ENCODE measurements at places on chromosomes 12 and 14.

GRCh38 chr12:132528564-132529106, 38.7 kb downstream of the FBRSL1 start:
- no peak for DNase-seq

GRCh38 chr14:66540038-66540437, 32.1 kb downstream of the GPHN start:
- no peak for DNase-seq

- no peak for DNase-seq
Observed at GRCh38 chr14:77526266-77526665, 27.6 kb upstream of the ISM2 start.

DNA sequence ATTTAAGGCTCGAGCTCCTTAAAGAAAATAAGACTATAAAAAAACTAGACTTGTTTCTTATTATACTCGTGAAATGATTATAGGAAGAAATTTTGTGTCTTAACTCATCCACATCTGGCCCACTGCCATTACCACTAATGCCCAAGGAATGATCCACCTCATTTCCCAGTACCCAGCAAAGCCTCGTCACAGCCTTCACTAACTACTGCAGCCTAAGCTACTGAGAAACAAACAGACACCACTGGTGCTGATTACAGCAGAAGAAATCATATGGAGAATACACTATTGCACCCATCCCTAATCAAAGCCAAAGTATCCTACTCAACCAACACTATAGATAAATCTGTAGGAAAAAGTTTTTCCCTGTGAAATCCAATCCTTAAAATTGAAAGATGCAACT, 205.3 kb upstream of the NAV3 start:
- DNase-seq, result no peak

DNA sequence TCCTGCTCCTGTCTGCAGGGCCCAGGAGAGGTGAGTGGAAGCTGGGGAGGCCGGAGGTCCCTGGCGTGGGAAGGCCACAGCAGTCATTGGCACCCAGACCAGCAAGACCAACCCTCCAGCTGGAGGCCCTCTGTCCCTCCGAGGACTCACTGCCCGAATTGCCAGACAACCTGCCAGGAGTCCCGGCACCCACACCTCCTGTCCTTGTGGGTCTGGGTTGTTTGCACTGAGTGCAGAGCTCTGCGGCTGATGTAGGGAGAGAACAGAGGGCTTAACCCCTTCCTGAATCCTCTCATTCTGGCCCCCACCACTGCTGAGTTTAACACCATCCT, 204.9 kb downstream of the KIF26A start:
- no peak for DNase-seq

GRCh38 chr12:92912052-92912451, 17.0 kb downstream of the EEA1 start:
- no peak for DNase-seq

- DNase-seq, result no peak
Observed at GRCh38 chr14:102551995-102552705, 40.3 kb upstream of the RCOR1 start.

DNA sequence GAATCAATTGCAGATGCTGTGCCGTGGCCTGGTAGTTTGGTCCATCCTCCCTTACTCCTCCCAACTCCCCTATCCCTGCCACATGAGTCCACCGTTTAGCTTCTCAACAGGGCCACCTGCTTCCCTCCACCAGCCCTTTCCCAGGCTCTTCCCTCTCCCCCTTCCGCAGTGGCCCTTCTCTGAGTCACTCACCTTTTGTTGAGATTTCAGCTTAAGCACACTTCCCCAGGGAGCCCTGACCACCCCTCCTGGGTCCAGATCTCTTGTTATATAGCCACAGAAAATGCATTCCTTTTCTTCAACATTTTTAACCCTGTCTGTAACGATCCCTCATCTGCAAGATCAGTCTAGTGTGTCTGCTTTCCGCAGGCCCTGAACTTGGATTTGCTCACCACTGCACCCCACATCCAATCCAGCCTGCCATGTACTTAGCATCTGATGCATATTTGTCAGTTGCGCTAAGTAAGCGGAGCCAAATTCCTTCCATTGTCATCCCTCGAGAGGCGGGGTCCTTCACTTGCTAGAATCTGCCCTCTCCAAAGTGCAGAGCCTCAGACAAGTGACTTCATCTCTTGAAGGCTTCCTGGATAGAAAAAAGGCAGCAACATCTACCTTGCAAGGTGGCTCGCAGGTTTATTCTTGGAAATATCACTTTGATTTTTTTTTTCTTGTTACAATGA, 41.1 kb downstream of the TMEM63C start:
- DNase-seq, result no peak

DNA sequence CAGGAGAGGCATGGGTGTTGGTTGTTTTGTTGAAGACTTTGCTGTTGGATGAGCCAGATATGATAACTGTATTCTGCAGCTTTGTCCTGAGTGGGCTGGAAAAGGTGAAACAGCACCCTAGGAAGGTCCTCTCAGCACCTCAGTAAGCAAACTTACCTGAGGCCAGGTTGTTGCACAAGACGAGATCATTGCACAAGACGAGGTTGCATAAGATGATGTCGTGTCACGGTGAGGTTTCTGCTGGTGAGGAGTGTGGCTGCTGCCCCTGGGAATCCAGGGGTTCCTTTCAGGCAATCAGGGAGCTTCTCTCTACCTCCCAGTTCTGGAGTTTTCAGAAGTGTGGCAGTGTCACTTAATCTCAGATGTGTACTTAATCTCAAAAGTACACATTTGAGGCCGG, 85.6 kb downstream of the GLT1D1 start:
- no peak for DNase-seq

GRCh38 chr14:20820063-20820904, 17.6 kb upstream of the RNASE1 start:
- no peak for DNase-seq

GRCh38 chr14:61219256-61219655, 61.9 kb downstream of the TMEM30B start:
- DNase-seq, result no peak

GRCh38 chr12:103422746-103423515, 72.8 kb downstream of the C12orf42 start:
- no peak for DNase-seq

- DNase-seq, result no peak
Observed at GRCh38 chr12:2075508-2076195, 22.9 kb downstream of the CACNA1C start.

DNA sequence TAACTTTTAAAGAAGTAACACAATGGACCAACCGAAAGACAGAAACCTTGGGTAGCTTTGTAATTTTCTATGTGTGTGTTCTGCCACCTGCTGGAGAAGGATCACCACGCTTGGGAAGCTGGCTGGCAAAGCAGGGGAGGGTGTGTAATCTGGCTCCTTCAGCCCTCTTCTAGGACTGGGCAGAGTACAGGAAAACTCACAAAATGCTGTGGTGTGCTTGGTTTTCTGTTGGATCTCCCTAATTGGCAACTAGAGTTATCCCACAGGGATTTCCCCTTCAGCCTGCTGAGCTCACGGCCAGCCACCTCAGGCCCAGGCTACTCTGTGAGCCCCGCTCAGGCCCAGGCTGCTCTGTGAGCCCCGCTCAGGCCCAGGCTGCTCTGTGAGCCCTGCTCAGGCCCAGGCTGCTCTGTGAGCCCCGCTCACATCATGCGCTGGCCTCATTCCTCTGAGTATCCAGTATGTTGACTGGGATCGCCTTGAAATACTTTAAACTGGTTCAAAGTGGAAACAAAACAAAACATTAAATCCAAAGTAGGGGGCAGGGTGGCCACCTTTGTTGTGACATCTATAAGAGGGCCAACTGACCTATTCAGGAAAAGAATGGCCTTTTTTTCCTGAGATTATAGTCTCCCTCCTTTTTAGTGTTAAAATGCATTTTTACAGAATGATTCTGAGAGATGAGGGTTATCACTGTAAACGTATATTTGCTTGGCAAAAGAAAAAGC, 52.0 kb upstream of the RNU6-8 start:
- DNase-seq, result peak; percentile 37
